GM13976 (cell line): ENCODE measurements at places on chromosomes 2 and 18.

DNA sequence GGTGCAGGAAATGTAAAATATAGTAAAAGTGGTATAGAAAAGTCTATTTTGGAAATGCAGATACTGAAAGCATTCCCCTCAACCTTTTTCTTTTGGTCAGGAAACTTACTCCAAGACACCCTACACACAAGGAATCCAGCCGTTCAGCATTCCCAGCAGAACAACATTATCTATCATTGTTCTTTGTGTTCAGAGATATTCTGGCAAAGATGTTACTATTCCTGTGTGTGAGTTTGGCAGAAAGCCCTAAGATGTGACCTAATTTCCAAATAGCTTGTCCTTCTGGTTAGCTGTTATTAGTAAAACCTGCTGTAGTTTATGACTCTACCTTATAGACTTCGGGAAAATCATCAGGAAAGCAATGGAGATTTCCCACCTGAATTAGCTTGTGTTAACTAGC lies 78.1 kb upstream of the PELI1 start:
- no peak for DNase-seq

DNA sequence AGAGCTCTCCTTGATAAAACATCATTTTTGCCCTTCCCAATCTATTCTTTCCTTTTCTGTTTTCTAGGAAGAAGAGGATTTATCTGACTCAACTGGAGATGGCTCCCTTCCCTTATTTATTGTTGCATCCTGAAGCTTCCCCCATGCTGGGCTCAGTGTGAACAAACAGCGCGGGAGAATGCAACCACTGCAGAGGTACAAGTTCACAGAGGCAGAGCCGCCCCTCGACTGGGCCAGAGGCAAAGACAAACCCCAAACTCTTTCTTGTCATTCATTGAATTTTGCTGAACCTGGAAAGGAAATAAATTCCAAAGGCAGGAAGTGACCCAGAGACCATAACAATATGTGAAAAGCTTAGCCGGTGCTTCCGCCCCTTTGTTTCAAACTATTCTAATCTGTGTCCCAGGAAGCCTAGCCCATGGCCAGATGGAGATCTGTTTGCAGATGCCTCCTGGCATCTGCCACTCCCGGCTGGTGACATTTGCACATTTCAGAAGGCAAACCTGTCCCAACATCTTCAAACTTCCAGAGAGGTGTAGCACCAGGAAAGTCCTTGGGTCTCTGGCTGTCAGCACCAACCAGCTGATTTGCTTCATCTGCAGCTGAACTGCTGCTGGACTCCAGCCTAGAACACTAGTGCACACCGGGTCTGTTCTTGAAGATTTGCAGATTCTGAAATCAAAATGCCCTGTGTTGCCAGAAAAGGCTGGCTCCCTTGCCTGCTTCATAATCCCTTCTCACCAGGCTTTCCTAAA lies 79.4 kb upstream of the MAP4K3 start:
- DNase-seq = no peak

DNA sequence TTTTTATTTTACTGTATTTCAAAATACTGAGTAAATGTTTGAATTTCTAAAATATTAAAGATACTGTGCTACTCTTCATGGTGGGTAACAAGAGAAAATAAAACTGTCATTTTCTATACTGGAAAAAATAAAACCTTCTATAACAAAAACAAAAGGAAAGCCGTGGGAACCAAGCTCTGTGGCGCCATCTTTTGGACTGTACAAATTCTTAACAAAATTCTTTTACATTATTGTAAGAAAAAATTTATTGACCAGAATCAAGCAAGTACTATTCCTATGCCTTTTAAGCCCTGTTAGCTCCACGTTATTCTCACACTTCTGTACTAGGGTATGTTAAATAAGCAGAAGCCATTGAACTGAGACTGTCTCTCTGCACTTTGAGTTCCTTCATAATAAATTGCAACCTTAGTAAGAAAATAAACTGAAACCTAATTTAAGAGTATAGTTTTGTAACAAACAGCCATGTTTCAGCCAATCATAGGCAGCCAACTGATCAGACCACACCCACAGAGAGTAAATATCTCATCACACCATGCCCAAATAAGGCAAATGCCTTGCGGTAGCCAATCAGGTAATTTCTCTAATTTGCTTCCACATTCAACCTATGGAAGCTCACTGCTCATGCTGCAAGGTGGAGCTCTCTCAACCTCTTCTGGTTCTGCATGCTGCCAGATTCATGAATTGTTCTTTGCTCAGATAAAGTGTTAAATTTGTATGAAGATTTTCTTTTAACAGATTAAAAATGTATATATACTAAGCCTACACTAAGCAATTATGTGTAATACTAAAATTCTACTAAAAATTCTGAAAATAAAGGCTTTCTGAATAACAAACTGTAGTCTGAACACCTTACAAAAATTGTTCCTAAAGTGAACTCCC lies 42.2 kb downstream of the HIBCH start:
- peak; percentile 10 for DNase-seq

- DNase-seq = no peak
Measured at GRCh38 chr18:49726675-49726963, 86.7 kb downstream of the ACAA2 start.

DNA sequence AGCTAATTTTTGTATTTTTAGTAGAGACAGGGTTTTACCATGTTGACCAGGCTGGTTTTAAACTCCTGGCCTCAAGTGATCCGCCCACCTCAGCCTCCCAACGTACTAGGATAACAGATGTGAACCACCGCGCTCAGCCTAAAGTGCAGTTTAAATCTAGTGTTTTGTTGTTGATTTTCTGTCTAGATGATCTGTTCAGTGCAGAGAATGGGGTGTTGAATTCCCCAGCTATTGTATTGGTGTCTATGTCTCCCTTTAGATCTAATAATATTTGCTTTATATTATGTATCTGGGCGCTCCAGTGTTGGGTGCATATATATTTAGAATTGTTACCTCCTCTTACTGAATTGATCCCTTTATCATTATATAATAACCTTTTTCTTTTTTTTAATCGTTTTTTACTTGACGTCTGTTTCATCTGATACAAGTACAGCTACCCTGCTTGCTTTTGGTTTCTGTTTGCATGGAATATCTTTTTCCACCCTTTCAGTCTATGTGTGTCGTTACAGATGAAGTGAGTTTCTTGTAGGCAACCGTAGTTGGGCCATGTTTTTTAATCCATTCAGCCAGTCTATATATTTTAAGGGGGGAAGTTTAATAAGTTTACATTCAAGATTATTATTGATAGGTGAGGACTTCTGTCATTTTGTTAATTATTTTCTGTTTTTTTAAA lies 34.3 kb downstream of the GALM start:
- no peak for DNase-seq

DNA sequence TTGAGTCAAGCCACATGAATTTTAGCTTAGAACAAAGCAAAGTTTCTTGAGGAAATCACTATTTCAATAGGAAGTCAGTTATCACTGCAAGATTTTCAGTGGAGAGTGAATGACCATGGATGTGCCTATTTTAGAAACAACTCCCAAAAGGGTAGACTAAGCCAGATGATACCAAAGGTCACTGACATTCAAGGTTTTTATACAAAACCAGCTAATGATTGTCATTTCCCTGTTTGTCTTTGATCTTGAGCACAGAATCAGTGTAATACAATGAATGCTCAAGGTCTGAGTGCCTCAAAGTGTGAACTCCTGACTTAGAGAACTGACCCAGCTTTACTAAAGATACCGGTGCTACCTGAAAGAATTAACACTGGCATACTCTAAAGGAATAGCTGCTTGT lies 60.5 kb downstream of the CDH2 start:
- no peak for DNase-seq

DNA sequence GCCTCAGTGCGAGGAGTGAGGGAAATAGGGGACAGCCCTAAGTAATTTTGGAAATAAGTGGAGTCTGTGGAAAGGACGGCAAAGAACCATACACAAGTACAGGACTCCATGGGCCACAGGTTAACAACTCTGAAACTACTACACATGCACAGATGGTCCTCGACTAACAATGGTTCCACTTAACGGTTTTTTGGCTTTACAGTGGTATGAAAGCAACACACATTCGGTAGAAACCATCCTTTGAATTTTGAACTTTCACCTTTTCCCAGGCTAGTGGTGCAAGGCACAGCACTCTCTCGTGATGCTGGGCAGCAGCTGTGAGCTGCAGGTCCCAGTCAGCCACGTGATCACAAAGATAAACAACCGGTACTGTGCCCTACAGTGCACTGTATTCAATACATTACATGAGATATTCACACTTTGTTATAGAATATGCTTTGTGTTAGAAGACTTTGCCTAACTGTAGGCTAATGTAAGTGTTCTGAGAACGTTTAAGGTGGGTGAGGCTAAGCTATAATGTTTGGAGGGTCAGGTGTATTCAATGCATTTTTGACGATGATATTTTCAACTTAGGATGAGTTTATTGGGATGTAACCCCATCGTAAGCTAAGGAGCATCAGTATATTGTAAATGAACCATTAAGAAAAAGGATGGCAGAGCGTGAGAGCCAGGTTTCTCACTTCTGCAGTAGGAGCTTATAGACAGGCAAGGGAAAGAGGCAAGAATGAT lies 44.6 kb downstream of the TBC1D8 start:
- DNase-seq = no peak

DNA sequence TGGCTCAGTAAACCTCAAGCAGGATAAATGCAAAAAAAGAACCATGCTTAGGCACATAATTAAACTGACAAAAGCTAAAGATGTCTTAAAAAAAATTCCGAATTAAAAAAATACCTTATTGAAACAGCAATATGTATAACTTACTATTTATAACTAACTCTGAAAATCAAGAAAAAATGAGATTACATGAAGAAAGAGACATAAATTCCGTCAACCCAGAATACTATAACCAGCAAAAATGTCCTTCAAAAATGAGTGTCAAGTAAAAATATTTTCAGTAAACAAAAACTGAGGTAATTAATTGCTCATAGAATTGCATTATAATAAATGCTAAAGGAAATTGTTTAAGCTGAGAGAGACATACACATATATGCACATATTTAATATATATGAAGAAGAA lies 474.5 kb upstream of the SYT4 start:
- DNase-seq = no peak

DNA sequence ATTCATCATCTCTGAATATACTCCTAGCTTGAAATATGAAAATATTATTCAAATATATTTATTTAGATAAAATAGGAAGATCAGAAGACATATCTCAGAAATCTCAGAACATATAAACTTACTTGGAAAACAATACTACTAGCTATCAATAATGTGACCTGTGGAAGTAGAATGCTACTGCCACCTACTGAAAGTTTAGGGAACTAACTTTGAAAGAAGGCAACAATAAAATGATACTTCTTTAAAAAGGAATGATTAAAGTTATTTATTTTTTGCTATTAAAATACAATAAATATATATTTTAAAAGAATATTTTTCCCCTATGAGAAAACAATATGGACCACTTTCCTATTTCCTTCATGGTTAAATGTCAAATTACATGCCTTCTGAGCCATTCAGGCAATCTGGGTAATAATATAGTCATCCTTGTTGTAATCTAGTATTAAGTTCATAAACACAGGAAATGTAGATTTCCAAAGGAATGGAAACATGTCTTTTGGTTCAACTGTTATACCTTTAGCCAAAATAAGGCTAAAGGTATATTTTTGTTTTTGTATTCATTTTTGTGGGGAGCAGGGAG lies 26.0 kb downstream of the ACADL start:
- peak; percentile 10 for DNase-seq

DNA sequence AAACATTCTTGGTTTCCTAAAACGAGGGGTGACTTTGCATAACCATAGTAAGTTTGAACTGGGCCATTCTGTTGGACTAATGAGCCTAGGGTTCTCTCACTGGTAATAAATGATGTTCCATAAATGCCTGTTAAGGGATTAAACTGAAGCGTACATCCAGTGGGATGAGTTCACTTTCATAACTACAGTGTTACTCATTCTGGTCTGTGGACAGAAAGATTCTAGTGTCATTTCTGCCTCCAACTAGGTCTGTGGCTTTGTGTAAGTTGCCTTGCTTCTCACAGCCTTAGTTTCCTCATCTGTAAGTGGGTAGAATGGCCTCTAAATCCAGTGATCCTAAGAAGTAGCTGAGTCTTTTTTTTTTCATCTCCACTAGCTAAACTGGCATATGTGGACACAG lies 1860.6 kb upstream of the PIK3C3 start:
- DNase-seq = no peak

DNA sequence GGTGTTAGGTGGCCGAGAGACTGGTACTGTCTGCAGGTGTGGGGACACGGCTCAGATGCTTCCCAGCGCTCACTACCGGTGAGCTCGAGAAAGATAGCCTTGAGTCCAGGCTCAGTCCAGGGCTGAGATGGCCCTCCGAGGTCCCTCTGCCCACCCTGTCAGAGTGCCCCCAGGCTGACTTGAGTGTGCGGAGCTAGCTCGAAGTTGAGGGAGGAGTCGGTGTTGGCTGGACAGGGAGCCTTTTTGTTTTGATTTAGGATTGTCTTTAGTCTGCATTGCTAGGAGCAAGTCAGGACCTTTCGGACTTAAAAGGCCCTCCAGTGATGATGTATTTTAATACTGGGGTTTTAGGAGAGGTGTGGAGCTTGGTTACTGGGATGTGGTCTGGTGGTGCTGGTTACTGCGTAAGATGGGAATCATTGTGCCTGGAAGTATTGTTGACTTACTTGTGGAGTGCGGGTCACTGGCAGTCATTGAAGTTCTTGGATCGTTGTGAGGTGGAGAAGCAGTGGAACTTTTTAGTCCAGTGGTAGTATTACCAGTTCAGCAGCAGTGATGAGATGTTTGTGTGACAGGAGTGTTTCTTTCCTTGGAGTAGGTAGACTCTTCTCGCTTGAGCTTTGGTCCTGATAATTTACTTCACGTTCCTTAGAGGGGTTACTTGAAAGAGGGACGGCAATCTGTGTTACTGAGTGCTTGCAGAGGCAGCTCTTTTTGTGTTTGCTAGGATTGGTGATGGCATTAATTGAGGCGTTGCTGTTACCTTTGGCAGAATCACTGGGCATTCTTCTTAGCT lies 633 bp downstream of the KIAA1328 start:
- DNase-seq = no peak

- DNase-seq = no peak
Measured at GRCh38 chr2:146228466-146229058, 1616.3 kb upstream of the ACVR2A start.

GRCh38 chr2:140288726-140289125 lies 1508.5 kb upstream of the NXPH2 start:
- no peak for DNase-seq

DNA sequence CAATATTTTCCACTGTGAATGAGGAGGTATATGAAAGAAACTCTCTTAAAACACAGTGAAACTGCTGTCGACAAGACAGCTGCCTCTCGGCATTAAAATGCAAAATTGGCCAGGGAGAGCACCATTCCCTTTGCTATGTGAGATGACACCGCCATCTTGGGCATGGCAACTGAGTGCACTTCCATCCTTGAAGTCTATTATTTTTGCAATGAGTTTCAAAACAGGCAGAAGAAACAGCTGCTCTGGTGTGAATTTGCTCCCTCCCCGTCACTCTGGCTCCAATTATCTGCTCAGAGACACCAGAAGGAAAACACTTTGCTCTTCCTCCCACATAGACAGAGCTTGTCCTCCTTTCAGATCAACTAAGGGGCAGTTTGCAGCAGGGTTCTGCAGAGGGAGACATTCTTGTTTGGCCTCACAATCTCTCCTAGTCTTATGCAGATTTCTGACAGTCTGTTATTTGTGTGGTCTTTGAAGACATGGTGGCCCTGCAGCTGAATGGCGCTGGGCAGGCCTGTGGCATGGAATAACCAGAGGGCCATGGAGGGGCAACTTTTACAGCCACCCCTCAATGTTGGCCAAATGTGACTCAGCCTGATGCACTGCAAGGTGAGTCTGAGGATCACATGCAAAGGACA lies 48.6 kb upstream of the SEC11C start:
- no peak for DNase-seq

GRCh38 chr2:143937723-143938350 lies 582.1 kb downstream of the ZEB2 start:
- DNase-seq = no peak
